ENCODE measurements at places on chromosomes 7 and 10.

GRCh38 chr7:22001345-22002004 lies 55.8 kb upstream of the CDCA7L start:
- DNase-seq, result peak; percentile 76

- no peak for DNase-seq
These were observed 38.0 kb downstream of the MDFIC start for GRCh38 chr7:114959931-114960330.

- no peak for DNase-seq
These were observed 2.7 kb downstream of the SNX13 start for GRCh38 chr7:17937506-17938120.

GRCh38 chr10:92244796-92245195 lies 46.1 kb downstream of the CPEB3 start:
- no peak for DNase-seq

- DNase-seq, result no peak
These were observed 37.2 kb downstream of the VOPP1 start for GRCh38 chr7:55534916-55535590.

DNA sequence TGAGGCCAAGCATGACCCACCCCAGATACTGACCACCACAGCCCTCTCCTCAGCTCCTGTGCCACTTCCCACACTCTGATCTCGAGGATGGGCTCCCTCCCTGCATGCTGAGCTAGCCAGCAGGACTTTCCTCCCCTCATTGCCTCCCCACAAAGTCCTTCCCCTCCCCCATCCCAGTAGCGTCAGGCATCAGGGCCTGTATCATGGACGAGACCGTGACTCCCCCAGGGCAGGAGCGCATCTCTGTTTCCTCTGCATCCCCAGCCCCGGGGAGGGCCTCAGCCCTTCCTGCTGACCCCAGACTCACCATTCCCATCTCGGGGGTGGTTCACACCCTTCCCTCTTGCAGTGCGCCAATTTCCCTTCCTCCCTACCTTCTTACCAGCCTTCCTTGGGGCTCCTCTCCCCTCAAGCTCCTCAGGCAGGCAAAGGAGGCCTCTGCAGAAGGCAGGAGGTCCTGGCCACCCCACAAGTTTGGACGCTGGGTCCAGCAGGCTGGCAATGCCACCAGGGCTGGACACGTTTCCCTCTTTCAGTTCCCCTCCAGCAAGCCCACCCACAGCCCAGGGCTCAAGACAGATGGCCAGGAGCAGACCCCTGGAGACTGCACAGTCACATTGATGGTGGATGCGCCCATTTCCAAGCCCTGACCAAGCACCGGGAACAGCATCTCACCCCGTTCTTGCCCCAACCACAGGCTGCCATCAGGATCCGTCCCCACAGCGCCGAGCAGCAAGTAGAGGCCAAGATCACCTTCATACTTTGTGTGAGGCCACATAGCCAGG lies 36.5 kb downstream of the GRID1 start:
- DNase-seq, result no peak

GRCh38 chr7:43387932-43388331 lies 195.0 kb upstream of the STK17A start:
- no peak for DNase-seq

DNA sequence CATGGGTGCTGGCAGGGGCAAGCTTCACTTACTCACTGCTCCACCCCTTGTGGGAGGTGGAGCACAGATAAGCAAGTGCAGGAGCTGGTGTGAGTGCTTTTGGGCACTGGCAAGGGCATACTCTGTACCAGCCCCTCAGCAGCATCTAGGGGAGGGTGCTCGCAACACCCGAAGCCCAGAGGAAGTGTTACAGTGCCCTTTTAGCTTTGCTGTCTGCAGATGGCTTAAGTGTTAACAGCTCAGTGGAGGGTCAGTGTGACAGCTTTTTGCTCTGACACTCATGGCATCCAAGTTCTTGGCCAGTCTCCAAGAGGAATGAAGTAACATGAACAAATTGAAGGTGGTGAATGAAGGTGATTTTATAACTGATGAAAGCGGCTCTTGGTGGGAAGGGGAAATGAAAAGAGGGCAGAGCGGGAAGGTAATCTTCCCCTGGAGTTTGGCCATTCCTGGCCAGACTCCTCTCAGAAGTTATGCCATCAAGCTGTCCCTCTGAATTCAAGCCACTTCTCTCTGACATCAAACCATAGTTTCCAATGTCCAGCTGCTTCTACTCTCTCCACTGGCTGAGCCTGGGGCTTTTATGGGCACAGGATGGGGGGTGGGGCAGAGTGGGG lies 862.5 kb downstream of the KCNMA1 start:
- no peak for DNase-seq

DNA sequence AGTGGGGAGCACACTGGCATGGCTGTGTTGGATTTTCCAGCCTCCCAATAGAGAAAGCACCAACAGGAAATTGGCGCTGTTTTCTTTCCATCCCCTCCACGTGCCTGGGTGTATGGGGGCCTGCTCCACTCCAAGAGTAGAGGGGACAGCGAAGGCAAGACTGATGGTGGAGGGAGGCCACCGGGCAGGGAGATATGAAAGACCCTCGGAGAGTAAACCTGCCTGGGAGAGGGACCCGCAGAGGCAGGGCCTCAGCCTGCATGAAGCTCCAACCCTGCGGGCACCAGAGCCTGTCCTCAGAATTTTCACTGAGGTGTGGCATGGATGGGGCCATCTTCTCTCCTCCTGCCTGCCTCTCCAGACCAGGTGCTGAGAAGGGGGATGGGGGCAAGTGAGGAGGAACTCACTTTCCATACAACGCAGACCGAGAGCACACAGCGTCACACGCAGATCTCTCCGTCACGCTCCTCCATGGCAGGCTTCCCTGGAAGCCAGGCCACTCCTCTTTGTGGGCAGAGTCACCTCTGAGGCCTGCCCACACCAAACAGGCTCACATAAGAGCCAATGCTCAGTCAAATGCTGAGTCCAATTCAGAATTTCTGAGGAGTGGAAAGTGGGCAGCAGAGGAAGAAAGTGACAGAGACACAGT lies 18.8 kb downstream of the ANXA11 start:
- no peak for DNase-seq

GRCh38 chr10:6204063-6204340 lies 1.3 kb downstream of the PFKFB3 start:
- DNase-seq, result no peak

DNA sequence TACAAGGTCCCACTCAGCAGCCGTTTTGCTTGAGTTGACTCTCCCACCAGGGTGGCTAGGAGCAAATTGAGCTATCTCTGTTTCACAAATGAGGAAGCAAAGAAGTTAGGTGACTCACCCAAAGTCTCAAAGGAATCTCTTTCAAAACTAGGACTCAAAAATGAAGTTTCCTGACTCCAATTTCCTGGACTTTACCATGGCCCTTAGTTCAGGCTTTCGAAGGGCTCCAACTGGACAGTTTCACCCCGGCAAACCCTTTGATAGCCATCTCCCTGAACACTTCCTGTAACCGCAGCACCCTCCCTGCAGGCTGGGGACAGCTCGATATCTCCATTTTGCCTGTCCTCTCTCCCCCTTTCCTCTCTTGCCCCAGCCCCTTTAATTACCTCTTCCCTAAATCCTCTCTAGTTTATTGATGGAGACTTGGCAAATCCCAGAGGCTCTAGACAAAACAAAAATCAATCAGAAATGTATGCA lies 4.7 kb upstream of the AFAP1L2 start:
- no peak for DNase-seq

DNA sequence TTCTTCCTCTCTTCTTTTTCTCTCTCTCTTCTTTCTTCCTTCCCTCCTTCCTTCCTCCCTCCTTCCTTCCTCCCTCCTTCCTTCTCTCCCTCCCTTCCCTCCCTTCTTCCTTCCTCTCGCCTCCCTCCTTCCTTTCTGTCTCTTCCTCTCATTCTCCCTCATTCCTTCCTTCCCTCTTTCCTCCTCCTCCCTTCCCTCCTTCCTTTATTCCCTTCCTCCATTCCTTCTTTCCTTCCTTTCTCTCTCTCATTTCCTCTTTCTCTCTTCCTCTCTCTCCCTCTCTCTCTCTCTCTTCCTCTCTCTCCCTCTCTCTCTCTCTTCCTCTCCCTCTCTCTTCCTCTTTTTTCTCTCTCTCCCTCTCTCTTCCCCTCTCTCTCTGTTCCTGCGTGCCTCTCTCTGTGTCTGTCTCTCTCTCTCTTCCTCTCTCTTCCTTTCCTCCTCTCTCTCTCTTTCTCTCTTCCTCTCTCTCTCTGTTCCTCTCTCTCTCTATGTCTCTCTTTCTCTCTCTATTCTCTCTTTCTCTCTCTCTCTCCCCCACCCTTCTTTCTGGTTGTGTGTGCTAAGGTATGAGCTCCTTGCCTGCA lies 80.1 kb upstream of the PFKP start:
- DNase-seq, result no peak

GRCh38 chr7:115058726-115059125 lies 136.8 kb downstream of the MDFIC start:
- DNase-seq, result no peak
